ENCODE measurements at places on chromosomes 5 and 9.

- no peak for DNase-seq
Measured at GRCh38 chr9:108544866-108545265, 310.9 kb downstream of the ACTL7B start.

DNA sequence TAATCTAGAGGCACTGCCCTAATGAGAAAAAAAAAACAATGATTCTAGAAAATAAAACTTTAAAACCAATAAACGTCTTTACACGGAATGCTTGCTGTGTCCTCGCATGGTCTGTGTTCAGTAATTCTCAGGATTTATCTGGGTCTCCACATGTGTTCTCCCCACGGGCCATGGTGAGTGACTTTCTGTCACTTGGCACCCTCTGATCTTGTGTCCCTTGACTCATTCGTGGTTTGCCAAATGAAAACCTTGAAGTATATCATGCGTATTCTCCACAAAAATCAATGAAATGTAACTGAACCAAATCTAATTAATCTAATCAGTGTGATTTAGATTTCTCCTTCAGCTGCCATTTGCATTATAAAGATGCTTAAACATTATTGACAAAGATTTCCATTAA lies 48.0 kb downstream of the UBE2QL1 start:
- DNase-seq: no peak

GRCh38 chr9:97808415-97808814 lies 44.6 kb upstream of the FOXE1 start:
- no peak for DNase-seq

GRCh38 chr5:160921423-160922285 lies 69.6 kb upstream of the ATP10B start:
- DNase-seq: no peak

- peak; percentile 57 for DNase-seq
Measured at GRCh38 chr5:173963867-173964441, 25.0 kb upstream of the C5orf47 start.

DNA sequence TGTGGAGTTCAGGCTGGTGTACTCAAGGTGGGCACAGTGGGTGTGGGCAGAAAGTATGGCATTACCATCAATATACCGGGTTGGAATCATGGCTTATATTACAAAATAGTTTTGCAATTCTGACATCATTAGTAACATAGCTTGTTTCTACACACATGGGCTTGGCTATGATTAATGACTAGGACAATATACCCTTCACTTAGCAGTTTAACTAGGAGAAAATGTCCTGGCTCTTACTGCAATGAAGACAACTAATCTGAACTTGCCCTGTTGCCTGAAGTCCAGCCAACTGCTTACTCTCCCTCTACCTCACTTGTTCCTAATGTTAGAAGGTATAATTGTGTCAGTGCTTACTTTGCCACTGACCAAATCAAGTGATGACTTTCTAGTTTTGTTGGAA lies 612.5 kb downstream of the EFNA5 start:
- DNase-seq: no peak

GRCh38 chr5:148532969-148533670 lies 121.2 kb downstream of the HTR4 start:
- no peak for DNase-seq

GRCh38 chr9:23492126-23493002 lies 333.7 kb downstream of the ELAVL2 start:
- peak; percentile 0 for DNase-seq

GRCh38 chr5:114361724-114362196 lies at the start of gene KCNN2:
KCNN2 (plus strand) TSS chr5:114362070; CDS start chr5:114362140, 70 bp downstream.
- peak; percentile 61 for DNase-seq

GRCh38 chr5:634191-634590 lies 22.1 kb downstream of the CEP72 start:
- no peak for DNase-seq

GRCh38 chr9:72338631-72339030 lies 26.4 kb downstream of the ZFAND5 start:
- no peak for DNase-seq

- no peak for DNase-seq
Measured at GRCh38 chr9:124415852-124416484, 726 bp upstream of the PSMB7 start.

DNA sequence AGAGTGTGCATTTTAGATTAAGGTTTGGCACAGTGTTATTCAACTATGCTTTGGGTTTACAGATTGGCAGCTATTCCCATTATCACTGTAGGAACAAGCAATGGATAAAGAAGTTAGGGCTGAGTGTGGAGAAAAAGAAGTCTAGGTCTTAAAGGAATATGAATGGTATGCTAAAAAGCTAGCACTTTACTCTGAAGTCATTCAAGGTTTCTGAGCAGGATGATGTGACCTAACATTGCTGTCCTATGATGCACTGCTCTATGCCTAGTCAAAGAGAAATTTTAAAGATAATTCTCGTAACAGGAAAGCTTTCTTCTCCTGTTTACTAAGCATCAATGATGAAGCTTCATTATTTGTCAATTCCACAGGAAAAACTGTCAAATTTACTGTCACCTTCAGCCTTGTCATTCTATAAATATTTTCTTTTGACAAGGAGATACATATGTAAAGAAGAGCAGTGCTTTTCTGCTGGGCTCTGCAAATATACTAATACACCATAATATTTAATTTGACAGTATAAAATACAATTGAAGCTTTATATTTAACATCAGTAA lies 476.1 kb upstream of the PTPRD start:
- DNase-seq: no peak

GRCh38 chr5:119402081-119402480 lies 46.3 kb downstream of the TNFAIP8 start:
- no peak for DNase-seq

DNA sequence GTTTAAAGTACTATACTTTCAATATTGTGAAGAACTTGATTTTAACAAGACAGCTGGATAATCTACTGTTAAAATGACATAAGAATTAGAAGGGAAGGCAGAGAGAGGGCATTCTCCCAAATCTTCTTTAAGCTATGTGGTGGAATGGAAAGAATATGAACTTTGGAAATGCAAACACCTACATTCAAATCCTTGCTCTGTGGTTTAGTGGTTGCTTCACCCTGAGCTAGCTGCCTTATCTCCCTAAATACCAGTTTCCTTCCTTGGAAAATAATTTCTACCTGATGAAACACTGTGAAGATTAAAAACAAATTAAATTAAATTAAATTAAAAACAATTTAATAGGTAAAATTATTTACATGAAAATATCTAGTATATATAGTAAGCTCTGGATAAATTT lies 98.5 kb downstream of the GPR21 start:
- no peak for DNase-seq

GRCh38 chr9:85225180-85225579 lies 516.6 kb downstream of the AGTPBP1 start:
- DNase-seq: no peak

Data from NCI-H187 (cell line).